Endothelial cell (in vitro differentiated cells): ENCODE measurements at places on chromosomes 7 and 10. TPM values are rescaled to one million over a fixed set of nuclear protein-coding genes. Genes with fewer than 3 reads are reported as not detected.
A peak's percentile ranks its signal among the peaks of the same experiment; 100 is the strongest.

Gene PLAU
- 19.5 TPM for total RNA-seq

Gene CNPY1
- not detected for total RNA-seq

Gene CCDC126
- total RNA-seq: 10.2 TPM

Gene PNLIP
- not detected for total RNA-seq

DNA sequence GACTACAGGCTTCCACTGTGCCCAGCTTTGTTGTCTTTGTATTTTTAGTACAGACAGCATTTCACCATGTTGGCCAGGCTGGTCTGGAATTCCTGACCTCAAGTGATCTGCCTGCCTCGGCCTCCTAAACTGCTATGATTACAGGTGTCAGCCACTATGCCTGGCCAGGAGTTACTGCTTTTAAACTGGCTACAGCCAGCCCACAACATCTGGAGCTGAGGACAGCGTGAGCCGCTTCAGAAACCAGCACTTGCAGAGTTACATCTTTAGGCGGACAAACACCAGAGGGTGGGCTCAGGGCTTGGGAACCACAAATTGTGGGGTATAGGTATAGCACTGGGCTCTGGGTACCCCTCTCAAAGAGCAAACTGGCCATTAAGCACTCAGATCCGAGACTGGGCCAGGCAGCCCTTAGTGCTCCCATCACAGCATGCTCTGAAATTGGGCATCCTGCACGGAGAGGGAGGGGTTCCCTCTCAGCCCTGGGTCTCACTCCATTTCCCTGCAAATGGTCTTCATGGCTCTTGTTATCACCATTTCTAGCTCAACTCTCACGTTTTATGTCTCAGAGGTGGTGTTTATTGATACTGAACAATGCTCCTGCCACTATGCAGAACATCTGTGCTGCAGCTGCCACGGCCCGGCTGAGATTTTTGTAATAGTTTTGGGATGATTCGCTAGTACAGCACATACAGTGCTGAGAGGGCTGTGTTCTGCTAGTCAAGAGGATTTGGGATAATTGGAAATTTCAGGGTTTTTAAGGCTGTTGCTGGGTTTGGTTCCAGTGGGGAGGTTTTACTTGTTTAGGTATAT is 146.4 kb upstream of the LYZL2 start:
- DNase-seq: no peak
- H3K4me1 ChIP-seq: peaks cover 5% of the 10 kb centered on the region
- peaks cover 6% of the 10 kb centered on the region for H3K36me3 ChIP-seq
- no peak overlapping the region for H3K27ac ChIP-seq
- H3K27me3 ChIP-seq: peaks cover 7% of the 10 kb centered on the region

- H3K36me3 ChIP-seq: no peaks in the 10 kb centered on the region
- DNase-seq: no peak
- no peak overlapping the region for H3K27ac ChIP-seq
- H3K4me3 ChIP-seq: no peak overlapping the region
- peaks cover 6% of the 10 kb centered on the region for H3K4me1 ChIP-seq
These were observed 20.3 kb downstream of the KLF6 start for GRCh38 chr10:3764626-3765112.

DNA sequence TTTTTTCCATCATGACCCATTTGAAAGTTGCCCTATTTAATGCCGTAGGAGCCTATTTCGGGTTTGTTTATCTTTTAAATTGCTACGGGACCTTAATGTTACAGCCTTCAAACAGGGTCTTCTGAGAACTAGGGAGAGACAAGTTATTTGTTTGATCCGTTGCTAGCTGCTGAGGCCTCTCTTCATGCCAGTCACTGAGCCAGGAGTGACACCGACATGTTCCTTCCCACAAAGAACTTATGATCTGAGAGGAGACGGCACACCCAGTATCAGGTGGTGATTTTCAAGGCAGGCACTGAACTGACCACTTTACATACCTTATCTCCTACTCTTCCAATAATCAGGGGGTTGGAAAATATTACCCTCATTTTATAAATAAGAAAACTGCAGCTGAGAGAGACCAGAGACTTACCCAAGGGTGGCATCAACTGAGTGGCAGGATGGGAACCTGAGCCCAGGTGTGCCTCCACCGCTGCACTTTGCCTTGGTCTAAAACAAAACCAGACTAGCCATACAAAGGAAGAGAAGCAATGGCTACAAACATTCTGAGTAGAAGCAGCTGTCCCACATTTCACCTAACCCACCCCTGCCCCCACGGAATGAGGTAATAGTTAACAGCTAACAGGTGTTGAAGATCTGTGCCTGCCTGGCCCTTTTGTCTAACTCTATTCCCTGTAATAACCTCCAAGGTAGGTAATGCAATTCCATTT is 40.5 kb downstream of the PPP1R3C start:
- no peak overlapping the region for H3K4me3 ChIP-seq
- no peaks in the 10 kb centered on the region for H3K36me3 ChIP-seq
- H3K4me1 ChIP-seq: no peaks in the 10 kb centered on the region
- H3K27ac ChIP-seq: no peak overlapping the region
- no peak for DNase-seq
- H3K27me3 ChIP-seq: no peaks in the 10 kb centered on the region

DNA sequence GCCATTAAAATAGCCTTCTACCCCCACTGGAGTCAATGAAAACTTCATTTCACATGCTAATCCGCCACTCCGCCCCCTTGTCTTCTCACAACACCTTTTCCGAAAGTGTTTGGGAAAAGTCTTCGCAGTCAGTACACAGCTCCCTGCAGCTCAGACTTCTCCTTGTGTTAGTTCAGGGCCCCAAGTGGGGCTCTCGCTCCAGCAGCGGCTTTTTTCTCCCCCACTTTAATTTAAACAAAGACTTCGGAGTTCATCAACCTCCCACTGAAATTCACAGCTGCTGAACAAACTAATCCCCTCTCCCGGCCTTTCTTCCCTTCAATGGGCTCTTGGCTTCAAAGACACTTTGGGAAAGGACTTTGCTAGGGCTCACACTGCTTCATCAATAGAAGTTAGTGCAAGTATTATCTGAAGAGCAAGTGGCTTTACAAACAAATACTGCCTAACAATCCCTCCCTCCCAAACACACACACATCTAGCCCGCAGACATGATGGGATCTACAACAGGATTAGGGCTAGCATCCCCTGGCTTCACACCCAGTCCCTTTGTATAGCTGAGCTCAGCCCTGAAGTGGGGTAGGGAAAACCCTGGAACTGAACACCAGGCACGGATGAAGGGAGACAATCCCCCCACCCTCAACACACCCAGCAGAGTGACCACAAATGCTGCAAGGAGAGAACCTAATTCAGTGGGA is 23.1 kb downstream of the WNT8B start:
- H3K4me3 ChIP-seq: peak overlapping the region; percentile 51
- peaks cover 33% of the 10 kb centered on the region for H3K4me1 ChIP-seq
- peaks cover 22% of the 10 kb centered on the region for H3K36me3 ChIP-seq
- no peak overlapping the region for H3K27ac ChIP-seq
- peaks cover 17% of the 10 kb centered on the region for H3K27me3 ChIP-seq

DNA sequence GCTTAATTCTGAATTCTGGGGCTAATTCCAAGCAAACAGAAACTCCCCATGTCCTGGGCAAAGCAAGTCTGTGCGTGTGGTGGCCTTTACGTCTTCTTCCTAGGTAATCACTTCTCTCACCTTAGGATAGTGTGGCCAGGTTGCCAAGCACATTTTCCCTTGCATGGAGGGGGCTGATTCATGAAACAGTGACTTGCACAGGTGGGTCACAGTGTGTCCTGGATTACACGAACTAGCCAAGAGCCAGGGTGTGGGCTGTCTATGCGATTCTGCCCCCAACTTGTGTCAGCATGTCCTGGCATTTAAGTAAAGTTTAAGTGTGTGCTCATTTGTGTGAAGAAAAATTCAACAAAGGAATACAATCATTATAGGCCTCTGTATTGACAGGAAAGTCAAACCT is 18.5 kb upstream of the SEM1 start:
- H3K36me3 ChIP-seq: no peaks in the 10 kb centered on the region
- no peak overlapping the region for H3K4me3 ChIP-seq
- no peak for DNase-seq
- H3K4me1 ChIP-seq: no peaks in the 10 kb centered on the region
- H3K27ac ChIP-seq: no peak overlapping the region

DNA sequence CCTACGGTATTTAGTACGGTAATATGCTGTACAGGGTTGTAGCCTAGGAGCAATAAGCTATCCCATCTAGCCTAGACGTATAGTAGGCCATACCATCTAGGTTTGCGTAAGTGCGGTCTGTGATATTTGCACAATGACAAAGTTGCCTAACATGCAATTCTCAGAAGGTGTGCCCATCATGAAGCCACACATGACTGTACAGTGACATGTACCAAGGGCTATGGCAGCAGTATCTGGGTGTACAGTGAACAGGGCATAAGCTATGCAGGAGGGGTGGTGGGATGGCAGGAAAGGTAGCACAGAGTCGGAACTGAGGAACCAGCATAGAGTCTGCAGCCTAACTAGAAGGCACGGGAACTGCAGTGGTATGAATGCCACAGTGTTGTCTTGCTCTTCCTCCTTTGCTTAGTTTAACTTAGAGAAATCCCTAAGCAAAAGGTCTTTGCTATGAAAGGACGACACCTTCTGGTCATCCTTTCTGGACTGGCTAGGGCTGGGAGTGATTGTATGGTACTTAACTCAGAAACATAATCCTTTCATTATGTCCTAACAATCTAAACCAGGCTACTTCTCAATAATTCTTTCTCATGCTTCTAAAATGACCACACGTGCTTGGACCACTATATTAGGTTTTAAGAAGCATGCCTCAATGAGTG is 93.5 kb downstream of the DYNC1I1 start:
- no peak overlapping the region for H3K4me3 ChIP-seq
- H3K27ac ChIP-seq: no peak overlapping the region
- no peak for DNase-seq
- H3K27me3 ChIP-seq: no peaks in the 10 kb centered on the region
- H3K4me1 ChIP-seq: peaks cover 5% of the 10 kb centered on the region
